Hair follicular keratinocyte (primary cell): ENCODE measurements at places on chromosomes 13 and 19. TPM values are rescaled to one million over a fixed set of nuclear protein-coding genes. Genes with fewer than 3 reads are reported as not detected.

Gene PLIN5
- not detected in 2 replicates for total RNA-seq

Gene CYP2S1
- 6.8 and 7.8 TPM in 2 replicates for total RNA-seq

Gene CEACAM4
- total RNA-seq = not detected in 2 replicates

Gene RNF113B
- not detected in 2 replicates for total RNA-seq

Gene KLK6
- total RNA-seq = 0.11 and 1.6 TPM in 2 replicates

Gene ZNF714
- total RNA-seq = 2.4 and 3.9 TPM in 2 replicates

Gene BRSK1
- total RNA-seq = 1.7 and 2.3 TPM in 2 replicates

Gene PGLYRP1
- total RNA-seq = not detected in 2 replicates

Gene IL17D
- 0.16 TPM in 1 of 2 replicates, not detected in the other for total RNA-seq

Gene MRPL4
- total RNA-seq = 103 and 166 TPM in 2 replicates

Gene SELENOV
- not detected in 2 replicates for total RNA-seq

Gene RGCC
- total RNA-seq = 5.9 and 11.2 TPM in 2 replicates

Gene SRRM5
- not detected in 2 replicates for total RNA-seq
